ENCODE measurements at places on chromosomes 3 and 15.

- DNase-seq: no peak
These were observed 41.0 kb downstream of the FLNB start for GRCh38 chr3:58049143-58049785.

DNA sequence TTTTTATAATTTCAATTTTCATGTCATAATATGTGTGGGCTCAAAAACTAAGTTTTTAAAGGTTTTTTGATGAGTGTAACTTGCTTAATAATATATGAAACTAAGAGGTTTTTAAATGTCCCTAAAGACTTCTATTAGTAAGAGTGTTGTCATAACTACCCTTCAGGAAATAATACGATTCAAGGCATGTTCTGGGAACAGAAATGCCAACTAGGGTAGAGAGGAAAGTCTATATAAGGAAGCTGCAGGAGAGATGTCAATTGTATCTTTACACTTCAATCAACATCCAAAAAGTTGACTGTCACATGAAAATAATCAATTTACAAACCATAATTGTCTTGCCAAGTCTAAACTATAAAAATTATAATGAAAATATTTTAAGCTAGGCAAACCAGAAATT is 76.3 kb downstream of the SMARCC1 start:
- no peak for DNase-seq

- DNase-seq: no peak
These were observed 69.8 kb downstream of the FEM1B start for GRCh38 chr15:68347392-68347791.

DNA sequence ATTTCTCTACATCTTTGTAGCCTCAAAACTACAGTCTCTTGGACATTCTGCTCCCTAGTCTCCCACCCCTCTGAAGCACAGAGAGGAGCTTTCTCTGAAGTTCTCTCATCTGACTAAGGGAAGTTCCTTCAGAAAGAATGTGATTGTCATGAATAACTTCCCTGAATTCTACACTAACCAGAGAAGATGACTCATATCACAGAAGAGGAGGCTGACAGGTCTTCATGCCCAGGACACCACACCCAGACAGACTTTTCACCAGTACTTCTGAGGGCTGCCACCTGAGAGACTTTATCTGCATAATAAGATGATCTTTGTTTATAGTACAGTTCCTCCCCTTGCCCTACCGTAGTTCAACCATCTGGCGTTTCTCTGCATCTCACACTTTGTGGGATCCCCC is 52.8 kb downstream of the CDIN1 start:
- peak; percentile 3 for DNase-seq

DNA sequence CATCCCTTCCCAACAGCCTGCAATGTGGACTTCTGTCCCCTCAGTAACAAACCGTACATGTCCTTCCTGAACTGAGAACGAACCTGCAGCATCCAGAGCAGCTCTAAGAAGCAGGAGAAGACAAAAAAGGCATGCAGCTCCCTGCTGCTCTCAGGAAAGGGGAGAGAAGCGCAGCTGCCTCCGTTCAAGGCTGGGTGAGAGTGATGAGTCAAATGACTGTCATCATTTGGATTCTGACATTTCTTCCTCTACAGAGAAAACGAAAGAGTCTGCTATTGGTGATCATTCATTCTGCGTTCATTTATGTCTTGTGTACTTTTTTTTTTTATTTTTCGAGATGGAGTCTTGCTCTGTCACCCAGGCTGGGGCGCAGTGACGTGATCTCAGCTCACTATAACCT is 677.8 kb downstream of the FHIT start:
- no peak for DNase-seq

DNA sequence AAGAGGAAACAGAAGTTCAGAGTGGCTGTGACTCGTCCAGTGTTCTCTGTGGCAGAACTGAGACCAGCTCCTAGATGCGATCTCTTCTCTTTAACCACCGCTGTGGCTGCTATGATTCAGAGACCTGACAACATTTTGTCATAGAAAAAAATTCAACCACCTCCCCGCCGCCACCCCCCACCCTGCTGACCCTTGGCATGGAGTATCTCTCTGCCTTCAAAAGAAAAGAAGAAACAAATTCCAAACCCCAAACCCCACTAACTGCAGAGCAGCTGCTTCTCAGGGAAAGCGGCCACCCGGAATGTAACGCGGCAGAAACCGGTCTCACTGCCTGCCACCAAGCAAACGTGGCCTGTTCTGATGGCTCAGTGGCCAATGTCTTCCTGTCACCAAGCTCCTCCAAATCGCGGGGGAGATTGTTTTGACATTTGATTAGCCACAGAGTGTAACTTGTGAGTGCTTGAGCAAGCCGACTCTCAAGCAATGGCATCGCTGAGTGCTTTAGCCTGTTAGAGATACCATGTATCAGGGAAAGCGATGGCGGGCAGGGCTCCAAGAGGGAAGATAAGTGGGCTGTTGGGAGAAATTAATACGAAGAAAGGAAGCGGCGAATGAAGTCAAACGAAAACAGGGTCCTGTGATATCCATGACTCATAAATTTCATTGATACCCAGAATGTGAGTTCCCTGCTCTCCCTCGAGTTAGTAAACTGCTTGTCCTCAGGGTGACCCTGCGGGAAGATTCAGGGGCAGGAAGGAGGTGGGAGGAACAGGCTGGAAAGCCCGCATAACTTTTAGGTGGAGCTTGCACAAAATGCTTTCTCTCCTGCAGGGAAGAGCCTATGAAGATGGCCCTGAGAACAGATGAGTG is 44.8 kb upstream of the TLE3 start:
- DNase-seq: peak; percentile 61

DNA sequence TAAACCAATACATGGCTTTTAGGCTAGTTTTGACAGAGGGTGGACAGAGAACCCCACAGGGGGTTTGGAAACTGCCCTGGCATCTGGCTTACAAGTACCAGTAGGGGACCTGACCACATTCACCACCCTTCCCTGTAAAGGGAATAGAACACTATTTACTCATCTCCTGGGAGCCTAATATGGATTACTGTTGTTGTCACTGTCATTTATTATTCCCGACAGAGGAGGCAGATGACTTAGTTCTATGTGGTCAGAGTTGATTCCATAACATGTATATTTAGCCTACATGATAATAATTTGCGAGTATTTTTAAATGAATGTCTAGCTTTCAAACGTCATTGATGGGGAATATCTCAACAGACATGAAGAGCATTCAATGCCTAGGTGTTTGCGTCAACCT is 15.9 kb downstream of the ZBTB38 start:
- DNase-seq: no peak

DNA sequence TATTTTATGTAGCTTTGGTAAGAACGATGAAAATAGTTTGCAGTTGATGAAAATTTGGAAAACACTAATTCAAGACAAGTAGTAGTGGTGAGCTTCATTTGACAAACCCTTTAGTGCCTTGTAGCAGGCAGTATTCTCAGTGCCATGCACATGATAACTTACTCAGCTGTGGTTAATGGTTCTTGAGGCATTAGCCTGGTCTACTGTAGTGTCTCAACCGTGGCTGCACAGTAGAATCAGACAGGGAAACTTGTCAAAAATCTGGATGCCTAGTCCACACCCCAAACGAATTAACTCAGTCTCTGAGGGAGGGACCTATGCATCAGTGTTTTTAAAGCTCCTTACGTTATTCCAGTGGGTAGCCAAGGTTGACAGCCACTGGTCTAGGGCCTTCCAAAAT is 45.4 kb downstream of the PSMD6 start:
- DNase-seq: no peak

DNA sequence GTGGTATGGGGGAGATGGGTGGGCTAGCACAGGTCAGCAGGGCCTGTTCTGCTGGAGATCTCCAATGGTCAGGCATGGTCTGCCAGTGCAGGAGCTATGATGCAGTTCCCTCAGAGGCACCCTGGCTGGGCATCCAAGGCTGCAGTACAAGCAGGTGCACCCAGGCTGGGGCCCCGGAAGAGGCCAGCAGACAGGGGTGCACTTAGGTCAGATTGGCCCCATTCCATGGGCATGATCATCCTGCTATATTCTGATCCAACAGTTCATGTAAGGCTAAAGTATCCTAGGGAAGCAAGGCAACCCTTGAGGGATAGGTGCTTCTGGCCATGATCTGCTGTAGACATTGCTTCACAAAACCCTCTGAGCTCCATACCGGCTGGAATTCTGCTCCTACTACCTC is 53.5 kb downstream of the STRIT1 start:
- no peak for DNase-seq

- no peak for DNase-seq
These were observed 28.5 kb upstream of the TSEN2 start for GRCh38 chr3:12455740-12456139.

GRCh38 chr15:43932907-43933306 is 106.1 kb downstream of the WDR76 start:
- DNase-seq: no peak

DNA sequence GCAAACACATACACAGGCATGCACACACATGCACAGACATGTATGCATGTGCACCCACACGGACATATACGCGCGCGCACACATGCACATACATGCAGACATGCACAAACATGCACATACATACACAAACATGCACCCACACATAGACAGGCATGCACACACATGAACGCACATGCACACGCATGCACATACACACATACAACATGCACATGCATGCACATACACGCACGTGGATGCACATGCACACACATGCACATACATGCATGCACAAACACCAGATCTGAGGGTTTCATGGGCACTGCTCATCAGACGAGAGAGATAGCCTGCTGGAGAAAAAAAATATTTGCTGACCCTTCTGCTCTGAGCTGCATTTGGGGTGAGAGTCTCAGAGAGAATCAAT is 31.7 kb upstream of the NTRK3 start:
- DNase-seq: no peak

GRCh38 chr15:64571857-64572291 is 111.5 kb downstream of the ZNF609 start:
- DNase-seq: peak; percentile 93

DNA sequence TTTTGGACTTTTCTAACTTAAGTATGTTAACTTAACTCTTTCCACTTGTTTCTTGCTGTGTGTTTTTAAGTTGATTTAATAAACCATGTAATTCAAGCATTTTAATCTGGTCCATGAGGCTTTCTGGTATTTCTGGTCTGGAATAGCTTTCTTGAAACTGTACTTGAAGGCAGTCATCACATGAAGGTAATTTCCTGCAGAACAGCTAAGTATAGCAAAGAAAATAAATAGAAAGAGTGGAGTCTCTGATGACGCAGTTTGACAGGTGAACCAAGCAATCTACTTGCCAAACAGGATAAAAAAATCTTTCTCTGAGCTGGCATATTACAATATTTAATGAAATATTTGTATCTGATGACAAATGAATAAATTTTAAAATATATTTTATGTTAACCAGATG is 74.9 kb downstream of the BTLA start:
- no peak for DNase-seq

GRCh38 chr3:64354956-64355355 is 129.7 kb upstream of the PRICKLE2 start:
- DNase-seq: no peak

DNA sequence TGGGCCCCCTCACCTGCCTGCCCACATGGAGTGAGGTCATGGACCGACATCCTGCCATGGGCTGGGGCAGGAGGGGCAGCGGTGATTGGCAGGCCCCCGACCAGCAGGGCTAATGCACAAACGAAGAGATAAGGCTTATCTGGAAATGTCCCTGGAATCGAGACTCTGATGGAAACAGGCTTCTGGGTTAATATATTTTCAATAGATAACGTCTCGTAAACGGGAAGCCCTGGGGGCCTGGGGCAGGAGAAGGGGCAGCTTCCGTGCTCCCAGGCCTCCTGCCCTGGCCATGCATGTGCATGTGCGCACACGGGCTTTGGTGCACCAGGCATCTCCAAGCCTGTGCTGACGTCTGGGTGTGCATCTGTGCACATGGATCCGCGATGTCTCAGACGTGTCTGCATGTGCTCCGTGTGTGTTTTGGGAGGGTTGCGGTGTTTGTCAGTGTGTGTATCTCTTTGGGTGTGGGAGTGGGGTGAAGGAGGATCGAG is 55.1 kb downstream of the DNAJB8 start:
- no peak for DNase-seq

- DNase-seq: peak; percentile 51
These were observed 23.0 kb upstream of the ANP32A start for GRCh38 chr15:68843425-68844311.

DNA sequence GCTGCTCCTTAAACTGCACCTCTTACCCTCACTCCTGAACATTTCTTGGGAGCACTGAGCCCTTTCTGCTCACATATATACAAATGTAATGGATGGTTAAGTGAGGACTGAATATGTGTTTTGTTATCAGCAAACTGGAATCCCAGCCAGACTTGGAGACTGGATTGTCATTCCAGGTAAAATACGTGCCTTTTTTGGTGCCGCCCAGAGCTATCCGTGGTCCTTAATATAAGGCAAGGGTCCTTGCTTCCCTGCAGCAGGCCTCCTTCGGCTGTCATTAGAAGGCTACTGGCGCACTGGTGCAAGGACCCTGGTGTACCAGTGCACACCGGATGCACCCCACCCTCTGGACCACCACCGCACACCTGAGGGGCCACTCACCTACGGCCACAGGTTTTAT is 1.1 kb upstream of the GABRB3 start:
- no peak for DNase-seq

- DNase-seq: peak; percentile 8
These were observed 5.6 kb upstream of the APPL1 start for GRCh38 chr3:57221883-57222282.

GRCh38 chr3:28104896-28105534 is 136.4 kb upstream of the CMC1 start:
- DNase-seq: no peak

DNA sequence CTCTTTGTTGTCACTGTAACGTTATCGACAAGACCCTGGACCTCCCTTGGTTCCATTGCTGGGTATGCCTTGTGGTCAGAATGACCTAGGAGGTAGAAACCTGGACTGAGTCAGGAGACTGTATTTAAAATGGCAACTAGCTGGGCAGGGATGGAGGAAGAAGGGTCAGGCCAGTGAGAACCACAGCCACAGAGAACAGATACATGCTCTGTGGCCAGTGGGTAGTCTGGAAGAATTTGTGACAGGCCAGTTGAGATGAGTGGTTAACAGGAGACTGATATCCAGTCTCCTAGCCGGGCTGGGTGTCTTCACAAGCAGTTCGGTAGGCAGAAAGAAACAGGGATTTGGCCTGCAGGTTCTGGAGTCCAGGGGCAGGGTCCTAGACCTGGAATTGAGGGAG is 58.9 kb downstream of the SNRK start:
- no peak for DNase-seq

DNA sequence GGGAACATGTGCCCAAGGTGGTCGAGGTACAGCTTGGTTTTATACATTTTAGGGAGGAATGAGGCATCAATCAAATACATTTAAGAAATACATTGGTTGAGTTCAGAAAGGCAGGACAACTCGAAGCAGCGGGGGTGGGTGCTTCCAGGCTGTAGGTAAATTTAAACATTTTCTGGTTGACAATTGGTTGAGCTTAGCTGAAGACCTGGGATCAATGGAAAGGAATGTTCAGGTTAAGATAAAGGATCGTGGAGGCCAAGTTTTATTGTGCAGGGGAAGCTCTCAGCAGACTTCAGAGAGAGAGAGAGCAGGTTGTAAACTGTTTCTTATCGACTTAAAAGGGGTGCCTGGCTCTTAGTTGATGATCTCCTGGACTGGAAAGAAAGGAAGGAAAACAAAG is 11.3 kb downstream of the CPN2 start:
- DNase-seq: no peak
